ENCODE measurements at places on chromosomes 6 and 20.

DNA sequence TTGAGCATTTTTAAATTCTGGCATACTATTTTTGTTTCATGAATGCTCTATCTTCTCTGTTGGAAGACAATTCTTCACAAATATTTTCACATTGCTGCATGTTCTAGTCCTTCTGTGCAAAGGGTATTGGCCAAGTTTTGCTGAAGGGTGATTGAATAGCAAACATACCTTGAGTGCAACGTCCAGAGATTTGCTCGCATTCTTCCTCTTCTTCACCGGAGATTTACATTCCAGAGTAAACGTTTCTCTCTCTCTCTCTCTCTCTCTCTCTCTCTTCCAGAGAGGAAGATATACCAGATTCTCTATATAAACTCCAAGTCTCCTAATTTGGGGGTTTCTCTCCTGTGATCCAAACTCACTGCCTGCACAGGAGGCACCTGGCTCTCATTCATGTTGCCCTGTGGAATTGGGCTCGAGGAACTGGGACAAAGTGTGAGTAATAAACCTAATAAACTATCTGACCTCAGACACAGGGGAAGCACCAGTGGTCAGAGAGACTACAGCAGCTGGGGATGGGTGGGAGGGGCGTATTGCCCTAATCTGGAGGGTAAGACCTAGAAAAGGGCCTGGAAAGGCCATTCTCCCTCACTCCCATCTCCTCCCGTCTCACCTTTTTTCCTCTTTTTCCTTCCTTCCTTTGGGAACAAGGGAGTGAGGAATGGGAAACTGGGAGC is 1.1 kb upstream of the TREML1 start:
- DNase-seq: no peak

- no peak for DNase-seq
Observed at GRCh38 chr6:168315596-168315995, 4.0 kb downstream of the DACT2 start.

- no peak for DNase-seq
Observed at GRCh38 chr20:776165-776564, 7.9 kb upstream of the SLC52A3 start.

DNA sequence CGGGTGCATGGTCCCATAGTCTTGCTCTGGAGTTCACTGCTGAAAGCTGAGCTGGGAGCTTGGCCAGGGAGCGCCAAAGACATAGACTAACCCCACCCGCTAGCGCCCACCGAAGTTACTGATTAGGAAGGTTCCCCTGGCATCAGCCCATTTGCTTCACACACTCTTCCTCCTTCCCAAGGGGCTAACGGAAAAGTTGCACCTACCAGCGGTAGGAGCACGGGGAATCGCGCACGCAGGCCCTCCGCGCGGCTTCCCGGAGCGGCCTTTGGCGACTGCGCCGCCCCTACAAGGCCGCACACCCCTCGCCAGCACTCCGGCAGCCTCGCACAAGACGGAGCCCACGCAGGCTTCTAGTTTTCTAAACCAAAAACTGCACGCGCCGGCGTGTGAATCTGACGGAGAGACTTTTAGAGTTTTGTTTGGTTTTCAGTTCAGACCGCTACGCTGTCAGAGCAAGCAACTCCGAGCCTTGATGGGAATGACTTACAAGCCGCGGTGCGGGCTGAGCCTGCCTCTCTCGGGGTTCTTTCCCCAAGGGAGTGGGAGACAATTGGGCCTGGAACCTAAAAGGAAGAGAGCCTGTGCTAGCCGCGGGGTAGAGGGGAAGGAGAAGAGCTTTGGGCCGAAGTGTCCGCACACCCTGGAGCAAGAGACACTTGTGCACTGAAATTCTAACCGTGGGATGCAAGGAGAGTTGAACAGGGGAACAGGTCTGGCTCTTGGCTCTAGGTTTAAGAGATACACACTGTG is 891 bp upstream of the POU3F2 start:
- DNase-seq: no peak

Data from vagina (tissue), 2 donors.